ENCODE measurements at places on chromosomes 6 and 20. TPM values are rescaled to one million over a fixed set of nuclear protein-coding genes. Genes with fewer than 3 reads are reported as not detected.

DNA sequence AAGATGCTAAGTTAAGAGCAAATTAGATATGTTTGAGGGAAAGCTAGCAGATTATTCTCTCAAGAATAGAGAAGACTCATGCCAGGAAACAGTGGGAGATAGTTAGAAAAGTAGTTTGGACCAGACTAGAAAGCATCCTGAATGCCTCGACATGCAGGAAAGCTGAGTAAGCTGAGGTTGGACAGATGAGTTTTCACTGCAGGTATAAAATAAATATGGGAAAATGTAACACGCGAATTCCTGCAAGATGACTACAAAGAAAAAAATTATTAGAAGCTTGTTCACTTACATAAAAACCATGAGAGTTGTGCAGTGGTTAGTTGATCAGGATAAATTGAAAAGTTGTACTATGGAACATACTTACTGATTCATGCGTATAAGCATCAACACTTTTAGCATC lies 484.2 kb upstream of the MANEA start:
- DNase-seq, result no peak

GRCh38 chr20:37347891-37348791 lies 2.2 kb downstream of the SRC start:
- no peak for DNase-seq

DNA sequence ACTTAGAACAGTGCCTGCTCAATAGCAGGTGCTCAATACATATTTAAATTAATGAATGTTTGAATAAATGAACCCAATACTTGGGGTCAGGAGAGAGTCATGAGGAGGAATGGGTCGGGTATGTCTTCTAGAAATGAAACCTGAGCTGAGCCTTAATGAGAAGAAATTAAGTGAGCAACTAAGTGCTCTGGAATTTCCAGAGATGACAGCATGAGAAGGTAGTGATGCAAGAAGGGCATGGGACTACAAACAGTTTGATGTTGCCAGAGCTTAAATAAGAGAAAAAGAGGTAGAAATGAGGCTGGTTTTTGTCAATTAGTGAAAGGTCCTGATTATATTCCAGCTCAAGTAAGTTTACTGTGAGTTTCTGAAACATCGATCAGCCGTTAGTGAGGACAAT lies 82.9 kb downstream of the PDE10A start:
- no peak for DNase-seq

DNA sequence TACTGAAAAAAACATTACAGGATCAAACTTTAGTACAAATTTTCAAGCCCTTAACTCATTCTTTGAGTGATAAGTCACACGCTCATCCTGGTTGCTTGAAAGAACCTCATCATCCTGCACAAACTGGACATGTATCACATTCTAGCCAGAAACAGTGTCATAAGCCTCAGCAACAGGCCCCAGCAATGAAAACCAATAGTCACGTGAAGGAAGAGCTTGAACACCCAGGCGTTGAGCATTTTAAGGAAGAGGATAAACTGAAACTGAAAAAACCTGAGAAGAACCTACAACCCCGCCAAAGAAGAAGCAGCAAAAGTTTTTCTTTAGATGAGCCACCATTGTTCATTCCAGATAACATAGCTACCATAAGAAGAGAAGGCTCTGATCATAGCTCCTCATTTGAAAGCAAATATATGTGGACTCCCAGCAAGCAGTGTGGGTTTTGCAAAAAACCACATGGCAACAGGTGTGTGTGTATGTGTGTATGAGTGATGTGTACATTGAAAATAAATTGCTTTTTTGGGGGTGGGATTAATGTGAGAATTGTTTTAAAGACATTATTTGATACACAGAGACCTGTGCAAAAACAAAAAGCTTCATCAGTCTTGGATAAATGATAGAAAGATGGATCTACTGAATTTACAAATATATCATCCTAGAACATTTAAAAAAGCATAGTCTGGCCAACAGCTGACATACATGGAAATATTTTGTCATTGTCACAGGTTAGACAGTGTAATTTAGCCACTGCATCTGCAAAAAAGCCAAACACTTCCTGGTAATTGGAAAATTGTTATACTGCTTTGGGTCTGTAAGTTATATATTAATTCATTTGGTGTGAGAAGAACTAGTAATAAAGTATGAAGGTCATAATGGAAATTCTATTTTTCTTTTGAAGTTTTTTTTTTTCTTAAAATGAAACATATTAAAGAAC lies 50.1 kb downstream of the PHF3 start:
- no peak for DNase-seq

DNA sequence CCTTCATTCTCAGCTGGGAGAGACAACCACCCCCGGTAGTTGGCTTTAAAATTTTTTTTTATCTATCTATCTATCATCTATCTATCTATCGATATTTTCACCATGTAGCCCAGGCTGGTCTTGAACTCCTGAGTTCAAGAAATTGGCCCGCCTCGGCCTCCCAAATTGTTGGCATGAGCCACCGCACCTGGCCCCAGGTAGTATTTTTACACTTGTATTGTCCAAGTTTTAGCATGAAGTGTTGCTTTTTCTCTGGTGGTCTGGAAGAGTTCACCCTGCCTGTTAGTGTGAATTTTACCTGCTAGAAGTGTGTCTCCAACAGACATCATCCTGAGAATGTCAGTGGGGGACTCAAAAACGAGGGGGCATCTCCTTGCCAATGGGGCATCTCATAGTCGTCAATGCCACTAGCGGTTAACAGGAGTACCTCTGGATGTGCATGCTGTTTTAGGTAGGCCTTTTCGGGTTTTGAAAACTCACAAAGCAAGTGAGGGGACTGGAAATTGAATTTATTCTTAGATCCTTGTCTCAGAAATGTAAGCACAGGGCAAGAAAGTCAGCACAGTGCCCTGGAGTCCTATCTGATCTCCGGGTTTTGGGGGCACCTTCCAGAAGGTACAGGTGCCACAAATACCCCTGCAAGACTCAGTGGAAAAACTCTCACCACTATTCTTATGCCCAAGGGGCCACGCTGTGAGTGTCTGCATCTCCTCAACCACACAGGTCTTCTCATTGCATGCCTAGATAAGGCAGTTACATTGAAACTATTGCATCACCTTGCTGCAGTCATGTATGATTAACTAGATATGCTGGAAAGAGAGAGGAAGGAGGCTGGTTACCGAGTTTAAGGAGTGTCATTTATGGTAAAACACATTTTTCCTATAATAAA lies 37.1 kb downstream of the TNFAIP3 start:
- DNase-seq, result no peak

DNA sequence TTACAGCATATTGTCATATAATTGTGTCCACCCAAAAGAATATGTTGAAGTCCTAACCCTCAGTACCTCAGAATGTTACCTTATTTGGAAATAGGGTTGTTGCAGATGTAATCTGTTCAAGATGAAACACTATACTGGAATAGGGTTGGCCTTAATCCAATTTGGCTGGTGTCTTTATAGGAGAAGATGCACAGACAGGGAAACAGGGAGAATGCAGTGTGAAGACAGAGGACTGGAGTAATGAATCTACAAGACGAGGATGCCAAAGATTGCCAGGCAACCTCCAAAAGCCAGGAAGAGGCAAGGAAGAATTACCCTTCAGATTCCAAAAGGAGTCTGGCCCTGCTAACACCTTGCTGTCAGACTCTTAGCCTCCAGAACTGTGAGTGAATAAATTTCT lies 482.9 kb downstream of the PTPRT start:
- no peak for DNase-seq

- no peak for DNase-seq
These were observed 108.7 kb downstream of the GPX5 start for GRCh38 chr6:28634411-28634760.

DNA sequence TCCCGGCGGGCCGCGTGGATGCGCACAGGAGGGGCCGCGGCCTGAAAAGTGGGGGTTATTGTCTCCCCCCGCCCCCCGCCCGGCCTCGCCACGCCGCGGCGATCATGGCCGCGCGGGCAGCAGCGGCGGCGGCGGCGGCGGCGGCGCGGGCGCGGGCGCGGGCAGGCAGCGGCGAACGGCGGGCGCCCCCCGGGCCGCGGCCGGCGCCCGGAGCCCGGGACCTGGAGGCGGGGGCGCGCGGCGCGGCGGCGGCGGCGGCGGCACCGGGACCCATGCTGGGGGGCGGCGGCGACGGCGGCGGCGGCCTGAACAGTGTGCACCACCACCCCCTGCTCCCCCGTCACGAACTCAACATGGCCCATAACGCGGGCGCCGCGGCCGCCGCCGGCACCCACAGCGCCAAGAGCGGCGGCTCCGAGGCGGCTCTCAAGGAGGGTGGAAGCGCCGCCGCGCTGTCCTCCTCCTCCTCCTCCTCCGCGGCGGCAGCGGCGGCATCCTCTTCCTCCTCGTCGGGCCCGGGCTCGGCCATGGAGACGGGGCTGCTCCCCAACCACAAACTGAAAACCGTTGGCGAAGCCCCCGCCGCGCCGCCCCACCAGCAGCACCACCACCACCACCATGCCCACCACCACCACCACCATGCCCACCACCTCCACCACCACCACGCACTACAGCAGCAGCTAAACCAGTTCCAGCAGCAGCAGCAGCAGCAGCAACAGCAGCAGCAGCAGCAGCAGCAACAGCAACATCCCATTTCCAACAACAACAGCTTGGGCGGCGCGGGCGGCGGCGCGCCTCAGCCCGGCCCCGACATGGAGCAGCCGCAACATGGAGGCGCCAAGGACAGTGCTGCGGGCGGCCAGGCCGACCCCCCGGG lies 637 bp downstream of the ARID1B start:
- no peak for DNase-seq

The CST5 gene
- not detected for total RNA-seq

The NCOA5 gene
- total RNA-seq, result 40.3 TPM

All from A172 (cell line).